ENCODE measurements at places on chromosomes 5 and 9. TPM values are rescaled to one million over a fixed set of nuclear protein-coding genes. Genes with fewer than 3 reads are reported as not detected.

CLPTM1L gene
- total RNA-seq: 62.9 TPM

ZNF483 gene
- 34.5 TPM for total RNA-seq

PRLR gene
- 15.1 TPM for total RNA-seq

GRCh38 chr9:131447600-131447999 is 53.7 kb downstream of the PRRC2B start:
- no peak for DNase-seq

- no peak for DNase-seq
Observed at GRCh38 chr5:147044572-147045273, 166.2 kb upstream of the PPP2R2B start.
